ENCODE measurements at places on chromosomes 4 and X.

DNA sequence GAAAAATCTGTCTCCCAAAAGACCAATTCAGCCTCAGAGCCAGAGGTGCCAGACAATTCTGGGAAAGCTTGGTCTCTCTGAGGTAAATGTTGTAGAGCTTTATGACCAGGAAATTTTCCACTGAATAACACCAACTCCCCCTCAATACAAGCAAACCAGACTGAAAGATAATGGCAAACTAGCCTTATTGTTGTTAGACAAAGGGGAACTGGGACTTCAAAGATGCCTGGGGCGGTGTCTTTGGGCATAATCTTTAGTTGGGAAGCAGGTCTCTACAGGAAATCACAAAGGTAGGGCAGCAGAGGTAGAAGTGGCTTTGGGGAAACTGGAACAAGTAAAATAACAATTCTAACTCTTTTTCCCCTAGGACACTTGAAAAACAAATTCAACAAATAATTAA lies 12.0 kb downstream of the COL4A6 start:
- DNase-seq = no peak

DNA sequence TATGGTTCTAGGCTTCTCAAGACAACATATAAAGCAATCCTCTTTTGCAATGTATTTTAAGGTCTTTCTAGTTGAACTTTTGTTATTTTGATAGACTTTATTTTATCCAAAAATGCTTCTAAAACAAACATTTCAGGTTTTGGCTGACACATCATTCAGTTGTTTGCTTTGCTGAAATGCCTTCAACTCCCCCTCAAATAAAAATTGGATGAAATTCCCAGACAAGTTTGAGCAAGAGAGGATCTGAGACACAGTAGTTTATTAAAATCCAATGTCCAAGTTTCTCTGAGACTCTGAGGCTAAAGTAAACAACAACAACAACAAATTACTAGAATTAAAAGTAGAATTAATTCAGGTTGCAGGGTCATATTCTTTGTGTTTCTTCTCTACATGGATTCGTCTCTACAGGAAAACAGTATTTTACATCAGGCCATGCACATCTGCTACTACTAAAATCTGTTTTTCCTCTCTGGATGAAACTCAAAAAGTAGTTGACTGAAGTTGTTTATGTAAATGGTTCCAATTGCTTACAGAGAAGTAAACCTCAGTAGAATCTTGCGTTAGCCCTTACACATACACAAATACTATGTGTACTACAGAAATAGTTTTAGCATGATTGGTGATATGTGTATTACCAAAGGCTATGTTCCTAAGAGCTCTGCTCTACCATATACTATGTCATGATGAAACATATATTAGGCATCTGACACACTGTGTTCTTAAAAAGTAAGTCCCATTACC lies 64.9 kb downstream of the PRSS12 start:
- DNase-seq = no peak

GRCh38 chr4:40685300-40685699 lies 55.6 kb upstream of the RBM47 start:
- no peak for DNase-seq

DNA sequence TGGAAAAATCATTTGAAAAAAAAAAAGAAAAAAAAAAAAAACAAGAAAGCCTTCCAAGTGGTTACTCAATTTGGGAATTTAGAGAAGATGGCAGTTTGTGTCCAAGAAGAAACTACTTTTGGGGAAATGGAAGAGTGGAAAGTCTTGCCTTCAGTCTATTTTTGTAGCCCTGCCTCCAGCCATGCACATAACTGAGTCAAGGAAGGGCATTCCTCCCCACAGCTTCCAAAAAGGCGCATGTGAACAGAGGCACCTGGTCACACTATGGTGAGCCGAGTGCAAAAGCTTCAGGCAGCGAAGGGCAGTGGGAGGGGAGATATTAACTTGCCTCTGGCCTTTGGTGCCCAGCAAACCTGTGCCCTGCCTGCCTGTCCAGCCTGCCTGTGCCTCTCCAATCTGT lies 163.7 kb downstream of the SMIM20 start:
- DNase-seq = no peak
